Stimulated activated CD8-positive, alpha-beta memory T cell treated with anti-CD3 and anti-CD28 coated beads, Interleukin-15, amount 100 ng/mL, for 24 hours (primary cell): ENCODE measurements at places on chromosomes 3 and 15.
A peak's percentile ranks its signal among the peaks of the same experiment; 100 is the strongest.

DNA sequence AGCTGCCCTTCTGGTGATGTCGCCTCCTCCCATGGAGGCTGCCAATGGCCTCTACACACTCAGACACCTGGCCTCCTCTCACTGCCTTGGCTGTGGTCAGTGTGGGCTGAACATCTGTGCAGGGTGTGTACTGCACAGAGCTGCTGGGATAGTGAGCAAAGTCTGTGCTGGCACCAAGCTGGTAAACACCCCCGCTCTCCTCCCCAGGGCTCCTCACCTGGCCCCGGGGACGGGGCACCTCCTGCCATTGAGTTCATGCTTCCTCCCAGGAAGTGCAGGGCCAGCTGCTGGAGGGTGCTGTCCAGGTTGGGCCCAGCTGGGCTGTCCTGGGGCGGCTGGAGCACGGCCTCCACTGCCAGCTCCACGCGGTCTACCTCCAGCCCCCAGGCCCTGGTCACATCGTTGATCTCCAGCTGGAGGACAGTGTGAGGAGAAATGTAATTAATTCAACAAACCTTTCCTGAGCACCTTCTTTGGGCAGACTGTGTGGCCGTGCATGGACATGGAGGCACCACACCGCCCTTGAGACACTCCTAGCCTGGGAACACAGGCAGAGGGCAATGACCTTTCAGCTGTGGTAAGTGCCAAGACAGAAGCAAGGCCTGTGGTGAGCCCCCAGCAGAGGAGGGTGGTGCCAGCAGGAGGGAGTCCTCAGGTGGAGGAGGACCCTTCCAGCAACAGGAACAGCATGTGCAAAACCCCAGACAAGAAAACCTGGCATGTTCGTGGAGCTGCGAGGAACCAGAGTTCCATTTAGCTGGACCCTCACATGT lies 6.8 kb downstream of the STOML1 start:
- no peak for DNase-seq

DNA sequence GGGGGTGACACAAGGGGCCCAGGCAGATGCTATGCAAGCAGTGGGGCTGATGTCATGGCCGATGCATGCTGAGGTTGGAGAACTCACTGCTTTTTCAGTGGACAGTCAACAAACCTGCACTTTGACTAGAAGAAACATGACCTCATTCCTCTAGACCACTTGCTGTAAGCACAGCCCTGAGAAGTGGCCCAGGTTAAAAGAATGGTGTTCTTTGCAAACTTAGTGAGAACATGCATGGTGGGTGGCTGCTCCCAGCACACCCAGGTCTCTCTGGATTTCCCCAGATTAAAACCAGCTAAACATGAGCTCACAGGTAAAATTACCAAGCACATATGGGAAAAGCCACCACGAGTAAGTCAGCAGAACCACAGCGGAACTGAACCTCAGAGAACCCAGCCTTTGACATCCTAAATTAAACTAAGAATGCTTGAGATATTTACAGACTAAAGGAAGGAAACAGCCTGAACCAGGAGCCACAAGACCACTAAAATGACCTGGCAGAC lies 15.5 kb downstream of the DLEC1 start:
- no peak for DNase-seq

DNA sequence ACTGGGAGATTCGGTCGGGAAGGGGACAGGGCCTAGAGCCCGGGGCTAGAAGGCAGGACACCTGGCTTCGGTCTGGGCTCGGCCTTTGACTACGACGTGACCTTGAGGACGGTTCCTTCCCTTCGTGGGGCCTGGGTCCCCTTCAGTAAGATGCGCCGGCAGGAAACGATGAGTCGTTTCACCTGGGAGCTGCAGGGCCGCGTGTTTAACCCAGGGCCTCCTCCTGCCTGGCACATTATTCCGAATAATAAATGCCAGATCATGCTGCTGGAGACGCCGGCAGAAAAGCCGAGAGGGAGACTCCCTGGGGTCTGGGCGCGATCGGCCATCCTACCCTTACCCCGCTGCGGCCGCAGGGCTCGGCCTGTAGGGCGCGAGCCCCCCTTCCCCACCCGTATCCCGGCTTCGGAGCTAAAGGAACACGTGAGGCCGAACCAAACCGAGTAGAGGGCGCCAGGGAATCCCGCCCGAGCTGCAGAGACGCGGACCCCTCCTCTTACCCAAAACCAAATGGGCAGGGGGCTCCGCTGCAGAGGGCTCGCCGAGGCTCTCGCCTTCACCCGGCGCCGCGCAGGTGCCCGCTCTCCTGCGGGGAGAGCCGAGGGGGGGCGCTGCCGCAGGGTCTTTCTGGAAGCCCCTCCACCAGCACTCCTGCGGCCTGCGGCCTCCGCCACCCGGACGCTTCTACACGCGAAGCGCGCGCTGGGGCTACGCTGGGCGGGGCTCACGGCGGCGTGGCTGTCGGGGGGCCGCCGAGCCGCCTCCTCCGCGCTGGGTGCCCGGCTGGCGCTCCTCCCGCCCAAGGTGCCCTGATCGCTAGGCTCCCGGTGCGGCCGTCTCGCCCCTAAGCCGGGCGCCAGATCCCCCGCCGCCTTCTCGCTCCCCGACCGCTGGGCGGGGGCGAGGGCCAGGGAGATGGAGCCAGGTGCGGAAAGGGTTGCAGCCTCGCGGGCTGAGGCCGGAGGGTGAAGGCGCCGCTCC lies at the start of gene BDH1:
Gene BDH1, minus strand, starts transcription at position 688 of the 981 bp plus-strand sequence. CDS start 9,525 bp downstream, outside the sequence.
- peak; percentile 39 for DNase-seq

GRCh38 chr3:9732080-9732739 lies 675 bp downstream of the BRPF1 start:
- DNase-seq, result no peak

DNA sequence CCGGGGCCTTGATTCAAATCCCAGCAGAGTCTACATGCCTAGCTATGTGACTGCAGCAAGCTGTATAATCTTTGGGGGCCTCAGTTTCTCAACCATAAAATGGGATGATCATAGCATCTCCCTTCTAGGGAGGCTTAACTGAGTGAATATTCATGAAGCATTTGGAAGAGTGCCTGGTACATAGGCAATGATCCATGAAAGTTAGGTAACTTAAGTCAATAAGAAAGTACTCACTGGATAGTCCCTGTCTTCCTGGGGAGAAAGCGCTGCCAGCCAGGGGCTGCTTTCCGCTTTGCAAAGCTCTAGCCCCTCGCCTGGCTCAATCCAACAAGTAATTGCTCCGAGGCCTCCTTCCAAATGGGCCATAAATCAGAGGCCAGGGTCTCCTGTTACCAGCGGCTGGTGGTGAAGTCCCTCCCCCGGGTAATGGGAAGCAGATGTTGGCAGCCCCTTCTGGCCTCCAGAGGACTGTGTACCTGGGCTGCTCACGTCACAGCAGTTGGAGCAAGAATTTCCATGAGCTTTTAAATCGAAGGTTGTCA lies 521.9 kb upstream of the PROK2 start:
- no peak for DNase-seq

DNA sequence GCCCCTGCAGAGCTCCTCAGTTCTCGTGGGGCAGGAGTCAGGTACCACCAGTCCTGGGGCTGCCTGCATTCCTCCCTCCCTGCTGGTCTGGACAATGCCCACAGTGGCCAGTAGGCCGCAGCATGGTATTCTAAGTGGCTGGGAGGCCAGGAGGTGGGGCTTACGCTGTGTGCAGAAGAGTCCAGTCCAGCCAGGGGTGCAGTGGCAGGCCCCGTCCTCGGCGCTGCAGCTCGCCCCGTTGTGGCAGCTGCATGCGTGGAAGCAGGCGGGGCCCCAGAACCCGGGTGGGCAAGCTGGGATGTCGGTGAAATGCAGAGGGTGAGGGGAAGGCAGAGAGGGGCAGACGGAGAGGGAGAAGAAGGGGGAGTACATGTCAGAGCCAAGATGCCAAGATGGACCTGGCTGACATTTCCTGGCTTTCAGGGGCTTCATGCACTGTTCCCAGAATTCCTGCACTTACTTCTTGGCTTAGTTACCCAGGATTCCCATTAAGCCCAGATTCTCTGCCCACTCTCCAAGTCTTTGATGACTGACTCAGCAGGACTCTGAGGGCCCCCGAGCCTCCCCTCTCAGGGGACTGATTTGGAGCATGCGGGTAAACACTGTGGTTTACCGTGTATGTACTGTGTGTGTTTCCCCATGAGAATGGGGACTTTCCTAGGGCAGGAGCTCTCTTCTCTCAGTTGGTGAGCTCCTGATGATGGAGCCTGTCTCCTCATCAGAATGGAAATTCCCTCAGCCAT lies 47.5 kb downstream of the RAB11A start:
- DNase-seq, result no peak

GRCh38 chr15:33500432-33501195 lies 189.8 kb downstream of the RYR3 start:
- DNase-seq, result no peak
